Kidney epithelial cell (primary cell): ENCODE measurements at places on chromosomes 3 and 15.

DNA sequence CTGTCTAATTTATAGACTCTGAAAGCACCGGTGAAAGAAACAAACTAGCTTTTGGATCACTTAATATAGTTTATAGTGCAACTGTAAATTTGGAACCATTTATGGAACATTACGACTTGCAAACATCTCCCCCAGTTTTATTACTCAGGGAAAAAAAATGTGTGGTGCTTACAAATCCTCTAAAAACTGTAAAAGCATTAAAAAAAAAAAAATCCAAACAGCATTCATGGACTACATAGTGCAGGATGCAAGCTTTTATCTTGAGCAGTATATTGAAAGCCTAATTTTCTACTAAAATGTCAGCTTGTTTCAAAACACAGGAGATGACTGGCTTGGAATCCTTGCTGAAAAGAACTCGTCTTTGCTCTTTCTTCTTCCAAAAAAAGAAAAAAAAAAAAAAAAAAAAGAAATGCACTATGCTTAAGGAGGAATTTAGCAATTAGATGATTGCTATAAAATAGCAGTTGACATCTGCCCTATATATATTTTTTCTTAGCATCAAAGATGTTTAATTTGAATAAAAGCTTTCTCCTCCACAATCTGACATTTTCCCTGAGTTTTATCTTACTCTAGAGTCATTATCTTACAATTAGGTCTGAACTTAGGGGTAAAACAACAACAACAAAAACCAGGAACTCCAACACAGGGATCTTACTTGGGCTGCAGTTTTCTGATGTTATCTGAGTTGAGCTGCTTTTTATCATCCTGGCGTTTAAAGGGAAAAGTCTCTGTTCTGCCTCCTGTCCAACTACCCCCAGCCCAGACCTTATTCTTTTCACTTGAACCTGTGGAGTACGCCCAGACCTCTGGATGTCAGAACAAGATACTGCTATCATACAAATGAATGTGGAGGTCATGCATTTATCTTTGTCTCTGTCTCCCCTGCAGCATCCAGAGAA lies 62.6 kb upstream of the PDZRN3 start:
- no peak for DNase-seq

DNA sequence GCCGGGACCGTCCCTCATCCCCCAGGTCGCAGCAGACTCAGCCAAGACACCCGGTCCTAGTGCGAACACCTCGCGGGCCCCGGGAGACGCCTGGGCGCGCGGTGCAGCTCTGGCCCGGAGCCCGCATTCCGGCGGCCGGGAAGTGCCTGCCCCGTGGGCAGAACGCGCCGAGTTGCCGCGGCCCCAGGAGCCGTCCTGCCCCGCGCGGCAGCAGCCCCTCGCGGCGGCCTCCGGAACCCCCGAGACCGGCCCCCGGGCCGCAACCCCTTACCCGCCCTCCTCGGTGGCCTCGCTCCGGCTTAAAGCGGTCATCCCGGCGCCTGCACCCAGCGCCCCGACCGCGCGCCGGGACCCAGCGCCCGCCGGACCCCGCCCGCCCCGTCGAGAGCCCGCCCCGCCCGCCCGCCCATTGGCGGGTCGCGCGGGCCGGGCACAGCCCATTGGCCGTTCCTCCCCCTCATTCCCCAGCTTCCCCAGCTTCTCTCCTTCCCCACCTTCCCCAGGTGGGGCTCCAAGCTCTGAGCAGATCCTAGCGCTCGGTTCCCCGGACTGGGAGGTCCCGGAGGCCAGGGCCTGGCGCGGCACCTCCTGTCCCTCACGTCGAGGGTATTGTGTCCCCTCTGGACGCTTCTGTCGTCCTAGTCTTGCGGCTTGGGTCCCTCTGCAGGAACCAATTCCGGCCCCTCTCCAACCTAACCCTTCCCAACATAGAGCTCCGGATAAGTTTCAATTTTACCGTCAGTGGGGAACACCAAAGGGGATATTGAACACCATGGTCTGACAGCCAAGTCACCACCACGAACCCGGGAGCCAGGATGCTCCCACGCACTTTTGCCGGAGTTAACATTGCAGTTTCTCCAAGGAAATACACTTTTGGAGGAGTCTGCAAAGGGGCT lies at the start of gene GRAMD2A:
Gene GRAMD2A, minus strand, starts transcription at position 328 of the 896 bp plus-strand sequence.
- no peak for DNase-seq

- no peak for DNase-seq
These were observed 10.0 kb upstream of the MECOM start for GRCh38 chr3:169673521-169673920.

DNA sequence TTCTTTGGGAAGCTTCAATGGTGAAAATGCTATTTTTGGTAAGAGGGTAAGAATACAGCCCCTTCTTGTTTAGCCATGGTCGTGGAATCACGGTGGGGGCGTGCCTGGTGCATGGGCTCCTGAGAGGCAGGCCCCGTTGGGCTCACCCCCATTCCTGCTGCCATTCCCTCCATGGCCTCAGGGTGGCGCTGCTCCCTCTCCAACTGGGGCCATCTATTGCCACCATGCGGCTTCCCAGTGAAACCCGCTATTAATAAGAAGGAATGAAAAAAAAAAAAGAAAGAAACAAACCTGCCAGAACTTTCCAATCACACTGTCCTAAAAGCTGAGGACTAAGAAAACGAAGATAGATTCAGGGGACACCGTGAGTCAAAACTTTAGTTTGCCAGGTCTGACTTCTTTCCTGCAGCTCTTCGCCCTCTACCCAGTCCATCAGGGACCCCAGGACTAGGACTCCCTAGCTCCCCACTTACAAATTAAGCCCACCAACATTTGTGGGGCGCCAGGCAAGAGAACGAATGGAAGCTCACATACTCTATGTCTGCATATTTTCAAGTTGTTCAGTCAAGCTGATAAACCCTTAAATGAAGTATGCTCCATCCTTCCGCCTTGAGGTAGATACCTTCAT lies 30.6 kb upstream of the ABHD2 start:
- DNase-seq: no peak

DNA sequence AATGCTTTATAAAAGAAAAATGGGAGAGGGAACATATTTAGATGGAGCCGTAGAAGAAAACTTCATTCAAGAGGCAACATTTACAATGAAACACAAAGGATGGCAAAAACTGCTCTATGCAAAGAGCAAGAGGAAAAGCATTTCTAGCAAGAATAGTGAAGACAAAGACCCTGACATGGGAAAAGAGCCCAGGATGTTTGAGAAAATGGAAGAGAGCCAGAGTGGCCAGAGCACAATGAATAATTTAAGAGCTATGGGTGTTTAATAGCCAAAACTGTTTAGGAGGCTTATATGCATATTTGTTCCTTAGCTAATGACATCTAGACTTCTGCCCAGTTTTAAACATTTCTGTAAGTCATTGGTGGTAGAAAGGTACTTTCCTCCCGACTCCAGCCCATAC lies 25.4 kb upstream of the SEMA6D start:
- DNase-seq: no peak

GRCh38 chr15:39747326-39747725 lies 35.3 kb downstream of the FSIP1 start:
- DNase-seq: no peak

GRCh38 chr15:89132611-89133507 lies 44.6 kb downstream of the ABHD2 start:
- no peak for DNase-seq

DNA sequence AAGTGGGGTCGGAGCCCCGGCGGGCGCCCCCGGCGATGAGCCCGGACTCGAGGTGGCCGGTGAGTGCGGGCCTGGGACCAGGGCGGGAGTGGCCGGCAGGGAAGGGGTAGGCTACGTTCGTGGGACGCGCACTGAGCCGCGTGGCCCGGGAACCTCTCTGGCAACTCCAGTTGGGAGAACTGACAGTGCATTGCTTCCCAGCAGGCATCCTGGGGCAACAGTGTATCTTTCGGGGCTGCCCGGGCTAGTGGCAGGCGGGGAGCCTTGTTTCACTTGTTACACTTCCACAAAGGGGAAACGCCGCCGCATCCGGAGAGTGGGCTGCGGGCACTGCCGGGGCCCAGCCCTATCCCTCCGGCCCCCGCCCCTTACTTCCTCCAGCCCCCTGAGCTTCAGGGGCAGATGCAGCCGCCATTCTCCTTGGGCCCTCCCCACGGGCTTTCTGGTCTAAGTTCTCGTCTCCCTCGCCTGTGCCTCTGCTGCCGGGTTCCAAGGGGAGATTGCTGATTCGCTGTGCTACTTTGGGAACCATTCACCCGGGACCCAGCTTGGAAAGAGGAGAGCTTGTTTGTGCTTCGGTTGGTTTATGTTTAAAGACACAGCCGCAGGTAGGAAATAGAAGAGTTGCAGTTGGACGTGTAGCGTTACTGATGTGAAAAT lies 675 bp downstream of the BRPF1 start:
- no peak for DNase-seq

GRCh38 chr3:128498127-128498626 lies 5.2 kb upstream of the GATA2 start:
- DNase-seq: no peak

DNA sequence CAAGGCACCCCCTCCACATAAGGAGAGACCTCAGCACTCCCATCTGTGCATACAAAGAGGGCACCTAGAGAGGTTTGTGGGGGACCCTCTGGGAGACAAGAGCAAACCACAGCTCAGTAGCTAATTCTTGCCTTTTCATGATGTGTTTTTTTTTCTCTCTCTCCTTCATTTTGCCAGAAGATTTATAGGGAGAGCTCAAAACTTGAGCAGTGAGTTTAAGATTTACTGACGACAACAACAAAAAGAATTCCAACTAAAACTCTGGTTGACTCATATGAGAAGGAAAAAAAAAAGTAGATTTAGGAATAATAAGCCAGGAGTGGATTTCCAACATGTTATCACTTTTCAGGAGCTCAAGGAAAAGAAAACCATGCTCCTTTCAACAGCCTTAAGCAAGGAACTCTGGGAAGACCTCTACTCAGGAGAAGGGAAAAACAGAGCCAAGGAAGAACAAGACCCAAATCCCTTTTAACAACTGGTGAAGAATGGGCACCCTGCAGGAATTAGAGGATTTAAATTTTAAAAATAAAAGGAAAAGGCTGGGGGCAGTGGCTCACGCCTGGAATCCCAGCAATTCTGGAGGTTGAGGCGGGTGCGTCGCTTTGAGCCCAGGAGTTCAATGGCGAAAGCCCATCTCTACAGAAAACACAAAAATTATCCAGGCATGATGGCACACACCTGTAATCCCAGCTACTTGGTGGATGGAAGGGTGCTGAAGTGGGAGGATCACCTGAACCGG lies 58.2 kb upstream of the RAD18 start:
- no peak for DNase-seq

DNA sequence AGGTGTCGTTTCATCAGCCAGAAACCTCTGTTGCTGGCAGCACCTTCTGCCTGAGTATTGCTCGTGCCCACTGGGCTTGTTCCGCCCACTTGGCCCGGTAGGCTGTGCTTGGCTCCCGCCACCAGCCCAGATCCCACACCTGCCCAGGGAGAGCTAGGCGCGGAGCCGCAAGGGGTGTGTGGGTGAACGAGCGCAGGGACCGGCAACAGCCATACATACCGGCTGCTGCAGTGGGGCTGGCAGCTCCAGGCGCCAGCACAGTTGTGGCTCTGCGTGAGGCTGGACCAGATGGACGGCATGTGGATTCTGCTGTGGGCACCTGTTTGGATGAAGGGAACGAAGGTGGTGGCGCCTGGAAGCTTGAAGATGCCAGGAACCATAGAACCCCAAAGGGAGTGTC lies 331.5 kb upstream of the MCTP2 start:
- DNase-seq: no peak

- DNase-seq: no peak
These were observed 281.2 kb upstream of the NR2F2 start for GRCh38 chr15:96049323-96049722.

GRCh38 chr3:42711491-42712343 lies 9.1 kb upstream of the HHATL start:
- no peak for DNase-seq

DNA sequence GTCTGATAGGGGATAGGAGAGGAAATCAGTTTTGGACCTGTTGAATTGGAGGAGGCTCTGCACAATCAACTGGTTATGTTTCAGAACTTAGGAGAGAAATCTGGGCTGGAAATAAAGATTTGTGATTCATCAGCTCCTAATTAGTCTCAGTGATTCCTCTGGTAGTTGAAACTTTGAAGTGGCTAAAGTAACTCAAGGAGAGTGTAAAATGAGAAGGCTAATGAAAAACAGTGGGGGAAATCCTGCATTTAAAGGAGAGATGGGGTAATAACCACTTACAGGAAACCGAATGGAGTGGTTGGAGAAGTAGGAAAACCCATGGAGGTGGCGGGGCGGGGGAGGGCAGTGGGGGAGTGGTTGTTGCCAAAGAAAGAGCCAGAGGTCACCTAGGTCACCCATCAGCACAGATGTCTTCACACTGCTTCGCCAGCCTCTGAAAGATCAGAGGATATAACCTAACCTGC lies 32.6 kb downstream of the MAP2K5 start:
- no peak for DNase-seq

DNA sequence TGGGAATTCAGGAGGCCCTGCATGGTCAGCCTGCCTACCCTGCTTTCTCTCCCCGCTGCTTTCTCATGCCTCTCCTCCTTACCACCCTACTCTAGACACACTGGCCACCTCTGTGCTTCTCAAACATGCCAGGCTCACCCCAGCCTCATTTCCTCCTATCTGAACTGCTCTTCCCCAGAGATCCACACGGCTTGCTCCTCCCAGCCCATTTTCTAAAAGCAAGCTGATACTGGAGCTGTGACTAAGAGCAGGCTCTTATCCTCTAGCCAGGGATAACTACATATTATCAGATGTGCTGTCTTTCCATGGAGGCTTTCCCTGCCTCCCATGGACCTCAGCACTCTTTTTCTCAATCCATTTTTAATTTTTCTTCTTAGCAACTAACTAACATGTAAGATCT lies 85.9 kb downstream of the BOC start:
- no peak for DNase-seq

DNA sequence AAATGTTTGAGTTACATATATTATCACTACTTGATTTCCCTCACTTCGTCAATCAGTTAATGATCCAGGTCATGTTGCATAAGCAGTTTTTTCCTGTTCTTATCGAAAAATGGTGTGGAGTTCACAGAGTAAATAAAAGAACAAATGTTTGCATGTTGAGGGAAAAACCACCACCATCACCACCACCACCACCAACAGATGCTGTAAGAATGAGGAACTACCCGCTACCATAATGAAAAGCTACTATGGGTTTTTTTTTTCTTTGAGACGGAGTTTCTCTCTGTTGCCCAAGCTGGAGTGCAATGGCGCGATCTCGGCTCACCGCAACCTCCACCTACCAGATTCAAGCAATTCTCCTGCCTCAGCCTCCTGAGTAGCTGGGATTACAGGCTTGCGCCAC lies 27.6 kb downstream of the RUBCN start:
- no peak for DNase-seq

GRCh38 chr3:33363113-33363800 lies 76.9 kb downstream of the UBP1 start:
- DNase-seq: no peak
